ENCODE measurements at places on chromosomes 3 and 15. TPM values are rescaled to one million over a fixed set of nuclear protein-coding genes. Genes with fewer than 3 reads are reported as not detected.

Gene AGBL1
- total RNA-seq: not detected

Gene DPPA2
- not detected for total RNA-seq

Gene PRR20G
- not detected for total RNA-seq

Gene NDN
- 50.4 TPM for total RNA-seq

Gene SLC9C1
- not detected for total RNA-seq
